ENCODE measurements at places on chromosomes 5 and 9. TPM values are rescaled to one million over a fixed set of nuclear protein-coding genes. Genes with fewer than 3 reads are reported as not detected.
A peak's percentile ranks its signal among the peaks of the same experiment; 100 is the strongest.

PPP3R2 gene
- total RNA-seq = not detected

PCDHA9 gene
- 0.49 TPM for total RNA-seq

GALNT12 gene
- total RNA-seq = 138 TPM

MARCOL gene
- not detected for total RNA-seq

LURAP1L gene
- 47.5 TPM for total RNA-seq

ARL14EPL gene
- total RNA-seq = 0.18 TPM

HMGCS1 gene
- total RNA-seq = 90.5 TPM

ROR2 gene
- 26.5 TPM for total RNA-seq

PCDHGA4 gene
- 3.7 TPM for total RNA-seq

SLC1A3 gene
- total RNA-seq = 3.7 TPM

ZNF483 gene
- total RNA-seq = 2.6 TPM

LCN10 gene
- not detected for total RNA-seq

SLC31A1 gene
- 32.9 TPM for total RNA-seq

DNA sequence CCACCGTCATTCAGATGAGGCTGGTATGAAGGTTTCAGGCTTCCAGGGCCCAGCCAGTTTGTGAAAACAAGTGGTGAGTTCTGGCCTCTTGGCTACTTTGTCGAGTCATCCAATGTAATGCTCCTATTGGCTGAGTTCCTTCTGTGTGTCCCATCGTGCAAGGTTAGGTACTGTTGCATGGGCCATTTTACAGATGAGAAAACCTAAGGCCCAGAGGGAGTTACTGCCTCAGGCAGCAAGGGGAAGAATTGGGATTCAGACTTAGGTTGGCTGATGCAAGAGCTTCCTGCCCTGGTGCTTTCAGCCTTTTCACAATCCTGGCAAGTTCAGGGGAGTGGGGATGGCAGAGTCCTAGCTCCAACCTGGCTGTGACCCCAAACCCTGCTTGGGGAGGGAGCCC lies 17.4 kb upstream of the PITX1 start:
- DNase-seq = no peak

GRCh38 chr9:69243116-69243515 lies 69.0 kb downstream of the TJP2 start:
- no peak for DNase-seq

- DNase-seq = no peak
These were observed 353.7 kb downstream of the CSNK1G3 start for GRCh38 chr5:123865641-123866040.

DNA sequence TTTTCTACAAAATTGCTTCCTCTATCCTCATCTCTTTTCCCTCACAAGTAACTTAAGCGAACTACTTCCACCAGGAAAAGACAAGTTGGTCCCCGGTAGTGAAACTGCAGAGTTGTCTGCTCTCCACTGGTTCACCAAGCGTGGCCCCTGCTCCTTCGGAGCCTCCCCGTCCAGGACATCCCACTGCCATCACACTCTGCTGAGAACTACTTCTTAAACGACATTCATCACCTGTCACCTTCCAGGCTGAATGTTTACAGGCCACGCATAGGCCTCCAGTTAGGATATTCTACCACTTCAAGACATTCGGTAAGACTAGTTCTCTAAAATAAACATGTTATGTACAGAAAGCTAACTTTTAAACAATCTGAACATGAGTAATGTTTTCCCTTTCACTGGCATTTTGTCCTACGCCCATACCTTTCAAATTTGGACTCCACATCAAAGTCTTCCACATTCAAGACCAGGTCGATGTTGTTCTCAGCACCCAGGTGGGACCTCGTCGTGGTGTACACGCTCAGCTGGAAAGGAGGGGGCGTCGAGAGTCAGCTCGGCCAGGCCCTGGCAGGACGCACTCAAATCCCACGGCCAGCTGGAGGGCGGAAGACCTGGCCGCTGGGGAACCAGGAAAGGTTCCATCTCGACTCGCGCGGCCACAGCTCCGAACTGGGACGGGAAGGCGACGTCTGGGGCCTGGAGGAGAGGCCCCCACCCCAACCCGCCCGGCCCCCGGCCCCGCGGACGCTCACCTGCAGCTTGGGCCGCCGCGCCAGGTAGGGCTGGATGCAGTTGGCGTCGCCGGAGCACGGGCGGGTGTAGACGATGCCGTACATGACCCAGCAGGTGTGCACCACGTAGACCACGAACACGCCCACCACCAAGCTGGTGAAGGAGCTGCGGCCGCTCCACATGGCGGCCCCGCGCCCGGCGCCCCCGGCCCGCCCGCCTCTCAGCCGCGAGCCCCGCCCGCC lies 683 bp downstream of the CLPTM1L start:
- no peak for DNase-seq

DNA sequence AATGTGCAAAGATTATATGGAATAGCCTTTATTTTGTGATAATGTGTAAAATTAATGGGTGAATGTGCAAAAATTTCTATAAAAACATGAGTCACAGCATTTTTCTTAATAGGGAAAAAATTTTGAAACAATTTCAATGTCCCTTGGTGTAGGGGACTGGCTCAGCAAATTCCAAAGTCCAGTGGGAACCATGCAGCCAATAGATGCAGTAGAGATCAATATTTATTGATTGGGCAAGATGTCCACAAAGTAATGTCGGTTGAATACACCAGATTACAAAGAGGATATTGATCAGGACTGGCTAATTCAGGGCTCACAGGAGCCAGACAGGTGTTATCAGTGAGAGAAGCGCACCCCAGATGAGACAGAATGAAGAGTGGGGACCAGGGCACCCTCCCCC lies 62.5 kb downstream of the AMBP start:
- DNase-seq = no peak

GRCh38 chr5:55421074-55421529 lies 113.3 kb downstream of the MTREX start:
- no peak for DNase-seq

- DNase-seq = no peak
These were observed 209.7 kb downstream of the ESM1 start for GRCh38 chr5:54775645-54776044.

DNA sequence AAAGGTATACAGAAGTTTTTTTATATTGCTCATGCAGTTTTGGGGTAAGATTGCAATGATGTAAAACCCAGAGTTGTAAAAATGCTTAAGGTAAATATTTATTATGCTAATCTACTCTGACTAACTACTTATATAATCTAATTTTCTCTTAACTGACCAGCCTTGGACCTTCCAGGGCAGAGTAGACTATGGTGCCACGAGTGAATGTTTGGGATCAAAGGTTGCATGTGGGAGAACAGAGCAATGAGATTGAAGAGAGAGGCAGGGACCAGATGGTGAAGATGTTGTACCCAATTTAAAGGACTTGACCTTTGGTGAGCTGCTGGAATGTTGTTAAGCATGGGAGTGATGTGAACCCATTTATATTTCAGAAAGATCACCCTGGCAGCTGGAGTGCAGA lies 34.8 kb upstream of the PANK3 start:
- no peak for DNase-seq

DNA sequence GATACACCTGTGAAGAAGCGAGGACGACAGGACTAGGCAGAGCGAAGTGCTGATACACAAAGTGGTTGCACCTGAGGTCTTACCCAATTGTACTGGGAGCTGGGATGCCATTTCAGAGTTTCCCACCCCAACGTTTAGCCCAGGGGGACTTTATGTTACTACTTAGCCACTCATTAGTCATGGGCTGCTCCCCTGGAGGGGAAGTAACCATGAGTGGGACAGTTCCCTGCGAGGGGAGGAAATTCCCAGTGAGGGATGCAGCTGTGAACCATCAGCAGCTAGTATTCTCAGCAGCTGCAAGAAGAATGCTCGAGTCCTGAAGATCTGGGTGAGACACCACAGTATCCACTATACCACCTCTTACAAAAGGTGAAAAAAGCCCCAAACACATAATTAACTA lies 93.7 kb upstream of the ACTBL2 start:
- DNase-seq = no peak

DNA sequence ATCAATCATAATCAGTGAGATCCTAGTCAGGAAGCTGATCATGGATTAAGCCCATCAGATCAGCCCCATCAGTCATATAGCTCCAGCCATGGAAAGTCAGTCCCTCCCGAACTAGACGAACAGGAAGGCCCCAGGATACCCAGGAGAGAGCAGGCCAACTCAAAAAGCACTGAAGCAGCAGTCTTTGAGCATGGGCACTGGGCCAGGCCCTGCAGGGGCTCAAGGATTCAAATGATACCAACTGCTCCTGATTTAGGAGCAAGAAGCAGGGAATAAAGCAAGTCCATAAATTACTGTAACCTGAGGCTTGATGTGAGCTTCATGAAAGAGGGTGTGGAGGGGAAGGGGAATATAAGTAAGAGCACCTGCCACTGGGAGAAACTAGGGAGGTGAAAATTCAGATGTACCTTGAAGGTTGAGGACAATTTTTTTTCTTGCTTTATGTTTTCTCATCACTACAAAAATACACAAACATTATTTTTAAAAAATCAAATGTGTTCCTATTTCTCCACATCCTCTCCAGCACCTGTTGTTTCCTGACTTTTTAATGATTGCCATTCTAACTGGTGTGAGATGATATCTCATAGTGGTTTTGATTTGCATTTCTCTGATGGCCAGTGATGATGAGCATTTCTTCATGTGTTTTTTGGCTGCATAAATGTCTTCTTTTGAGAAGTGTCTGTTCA lies 115.2 kb downstream of the SIL1 start:
- no peak for DNase-seq

DNA sequence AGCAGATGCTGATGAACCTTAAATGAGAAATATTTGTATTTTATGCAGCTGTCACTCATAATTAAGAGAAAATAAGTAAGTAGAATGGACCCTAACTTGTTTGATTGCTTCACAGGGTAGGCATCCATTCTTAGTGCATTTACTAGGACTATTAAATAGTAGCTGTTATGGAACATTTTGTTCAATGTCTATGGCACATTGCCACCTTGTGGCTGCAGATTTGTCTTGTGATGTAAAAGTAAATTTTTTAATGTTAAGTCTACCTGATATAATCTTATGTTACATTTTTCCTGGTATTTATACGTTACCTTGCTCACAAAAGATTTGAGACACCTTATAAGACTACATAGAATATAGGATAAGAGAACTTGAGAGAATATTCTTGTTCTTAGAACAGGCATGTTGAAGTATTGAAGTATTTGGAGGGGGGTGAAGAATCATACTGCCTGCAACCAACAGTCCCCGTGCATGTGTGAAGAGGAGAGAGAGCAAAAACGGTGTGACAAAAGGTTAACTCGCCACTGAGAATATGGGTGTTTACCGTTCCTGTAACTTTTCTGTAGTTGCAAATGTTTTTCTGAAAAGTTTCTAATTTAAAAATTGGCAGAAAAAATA lies 161.1 kb downstream of the MAST4 start:
- peak; percentile 83 for DNase-seq

GRCh38 chr9:25677301-25678146 lies 720 bp downstream of the TUSC1 start:
- peak; percentile 74 for DNase-seq

DNA sequence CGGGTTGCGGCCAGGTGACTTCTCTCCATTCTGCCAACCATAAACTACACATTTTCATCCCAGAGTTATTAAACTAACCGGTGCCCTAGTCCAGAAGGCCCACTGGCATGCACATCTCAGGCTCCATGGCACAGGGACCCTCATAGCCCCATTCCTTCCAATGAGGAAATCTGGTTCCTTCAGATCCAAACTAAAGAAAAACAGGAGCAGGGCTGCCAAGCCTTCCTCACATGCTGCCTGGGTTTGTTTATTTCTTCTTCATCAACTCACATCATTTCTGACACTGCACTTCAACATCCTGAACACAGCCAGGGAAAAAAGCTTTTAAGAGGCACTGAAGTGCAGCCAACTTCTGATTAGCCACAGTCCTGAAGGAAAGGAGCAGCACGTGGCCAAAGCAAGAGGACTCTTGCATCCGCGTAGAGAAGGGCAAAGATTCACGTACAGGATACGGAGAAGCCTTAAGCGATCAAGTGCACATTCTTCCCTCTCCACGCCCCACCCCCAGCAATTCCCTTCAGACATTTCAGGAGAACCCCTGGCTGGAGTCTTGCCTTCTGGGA lies 22.5 kb downstream of the LHFPL2 start:
- DNase-seq = peak; percentile 58

GRCh38 chr5:17839848-17840247 lies 205.6 kb downstream of the TAF11L14 start:
- no peak for DNase-seq

DNA sequence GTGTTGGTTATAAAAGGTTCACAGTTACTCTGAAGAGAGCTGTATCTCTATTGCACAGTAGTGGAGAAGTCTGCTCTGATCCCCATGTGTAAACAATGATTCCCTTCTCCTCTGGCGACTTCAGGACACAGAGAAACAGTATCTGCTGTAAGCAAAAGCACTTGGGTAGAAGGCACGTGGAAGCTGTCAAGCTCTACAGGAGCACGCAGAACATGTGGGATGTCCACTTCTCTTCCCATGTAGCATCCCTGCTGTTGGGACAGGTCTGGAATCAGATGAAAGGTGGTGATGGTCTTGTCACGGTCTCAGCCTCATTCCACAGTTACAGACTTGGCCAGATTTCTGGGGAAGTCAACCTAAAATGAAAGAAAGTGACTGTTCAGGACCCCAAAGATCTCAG lies 9.4 kb upstream of the MAPK9 start:
- no peak for DNase-seq

- no peak for DNase-seq
These were observed 1.7 kb upstream of the TCOF1 start for GRCh38 chr5:150355791-150356190.

DNA sequence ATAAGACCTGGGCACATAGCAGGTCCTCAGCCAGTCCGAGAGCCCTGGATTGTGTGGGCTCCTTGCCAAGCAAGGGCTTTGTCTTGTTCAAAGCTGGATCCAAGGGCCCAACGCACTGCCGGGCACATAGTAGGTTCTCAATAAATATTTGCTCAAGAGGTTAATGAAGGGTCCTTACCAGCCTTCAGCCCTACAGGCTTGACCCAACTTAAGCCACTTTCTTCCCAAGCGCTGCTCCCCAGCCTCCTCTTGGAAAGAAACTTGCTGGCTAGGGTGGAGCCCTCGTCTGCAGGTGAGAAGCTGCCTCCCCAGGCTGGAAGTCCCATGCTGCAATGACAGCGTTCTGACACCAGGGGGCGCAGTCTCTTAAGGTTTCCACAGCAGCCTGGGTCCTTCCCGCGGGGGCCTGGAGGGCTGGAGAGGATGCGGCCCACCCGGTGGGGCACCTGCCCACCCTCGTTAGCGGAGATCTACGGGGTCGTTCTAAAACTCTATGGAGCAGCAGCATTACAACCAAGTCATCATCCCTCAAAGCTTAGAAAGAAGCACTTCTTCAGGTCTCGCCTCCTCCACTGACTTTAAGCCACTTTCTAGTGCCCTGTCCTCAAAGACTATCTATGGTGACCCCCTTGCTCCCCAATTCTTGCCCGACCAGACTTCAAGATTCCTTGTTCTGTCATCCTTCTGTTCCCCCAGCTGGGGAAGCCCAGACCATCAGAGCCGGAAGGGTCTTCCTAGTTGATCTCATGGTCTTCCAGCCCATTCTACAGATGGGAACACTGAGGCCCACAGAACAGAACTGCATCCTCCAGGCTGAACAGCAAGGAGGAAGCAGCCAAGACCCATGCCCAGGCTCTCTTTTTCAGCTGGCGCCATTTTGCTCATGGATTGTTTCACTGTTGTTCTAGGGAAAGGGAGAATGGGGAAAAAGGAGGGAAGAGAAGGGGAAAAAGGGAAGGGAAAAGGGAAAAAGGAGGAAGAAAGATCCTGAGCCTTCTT lies 115.4 kb downstream of the LHX2 start:
- peak; percentile 72 for DNase-seq
